Activated CD8-positive, alpha-beta T cell treated with anti-CD3 and anti-CD28 coated beads, Interleukin-2, amount 10 ng/mL, durations not matched to agents 7 days and 5 days (primary cell): ENCODE measurements at places on chromosomes 4 and X. TPM values are rescaled to one million over a fixed set of nuclear protein-coding genes. Genes with fewer than 3 reads are reported as not detected.

HSFX3 gene
- total RNA-seq = not detected

NSUN7 gene
- 0.10 TPM for total RNA-seq

F8A1 gene
- total RNA-seq = 54.4 TPM

GABRB1 gene
- total RNA-seq = not detected

ARX gene
- total RNA-seq = not detected

COQ2 gene
- 21.3 TPM for total RNA-seq

NKX6-1 gene
- not detected for total RNA-seq

POU4F2 gene
- total RNA-seq = not detected

EGFL6 gene
- total RNA-seq = 15.6 TPM

KLF8 gene
- 2.8 TPM for total RNA-seq

CD40LG gene
- total RNA-seq = 5.1 TPM

NOA1 gene
- 19.1 TPM for total RNA-seq
